Stimulated activated CD8-positive, alpha-beta memory T cell treated with anti-CD3 and anti-CD28 coated beads, Interleukin-4, amount 100 ng/mL, for 4 hours (primary cell): ENCODE measurements at places on chromosomes 16 and 17.

DNA sequence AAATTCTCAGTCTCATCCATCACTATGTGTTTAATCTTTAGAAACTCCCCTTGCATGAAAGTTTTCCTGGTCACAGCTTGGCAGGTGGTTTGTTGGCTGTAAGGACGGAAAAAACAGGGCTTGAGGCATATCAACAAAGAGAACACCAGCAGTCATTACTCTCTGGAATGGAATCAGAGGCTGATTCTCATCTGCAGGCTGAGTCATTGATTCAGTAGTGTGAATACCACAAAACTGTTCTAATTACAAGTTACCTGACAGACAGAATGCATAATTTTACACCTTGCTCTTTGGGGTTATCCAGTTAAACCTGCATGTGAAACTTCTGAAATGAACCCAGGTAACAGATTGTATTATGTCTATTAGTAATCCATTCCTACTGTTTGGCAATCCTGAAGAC, 11.5 kb upstream of the SLFN12L start:
- no peak for DNase-seq

GRCh38 chr17:41018541-41018940, 8.5 kb downstream of the KRTAP1-5 start:
- no peak for DNase-seq

DNA sequence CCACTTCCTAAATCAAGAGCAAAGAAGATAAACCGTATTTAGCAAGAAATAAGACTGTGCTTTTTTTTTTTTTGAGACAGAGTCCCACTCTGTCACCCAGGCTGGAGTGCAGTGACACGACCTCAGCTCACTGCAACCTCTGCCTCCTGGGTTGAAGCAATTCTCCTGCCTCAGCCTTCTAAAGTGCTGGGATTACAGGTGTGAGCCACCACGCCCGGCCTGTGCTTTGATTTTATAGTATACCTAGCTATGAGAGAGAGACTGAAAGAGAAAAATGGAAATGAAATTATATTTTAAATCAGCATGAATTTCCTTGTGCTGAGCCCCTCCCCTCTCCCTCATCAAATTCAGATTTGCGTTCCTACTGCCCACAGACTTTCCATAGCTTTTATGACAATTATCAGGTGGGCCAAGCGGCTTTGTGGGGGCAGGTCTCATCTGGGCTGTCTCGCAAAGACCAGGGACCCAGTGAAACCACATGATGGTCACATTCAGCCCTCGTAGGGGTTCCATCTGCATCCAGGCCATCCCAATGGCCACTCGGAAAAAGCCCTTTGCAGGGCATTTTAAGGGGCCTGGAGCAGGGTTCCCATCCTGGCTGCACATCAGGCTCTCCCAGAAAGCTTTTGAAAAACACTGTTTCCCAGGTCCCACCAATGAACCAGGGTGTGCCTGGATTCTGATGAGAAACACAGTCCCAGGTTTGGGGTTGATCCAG, 8.5 kb downstream of the CACNG1 start:
- DNase-seq = no peak

DNA sequence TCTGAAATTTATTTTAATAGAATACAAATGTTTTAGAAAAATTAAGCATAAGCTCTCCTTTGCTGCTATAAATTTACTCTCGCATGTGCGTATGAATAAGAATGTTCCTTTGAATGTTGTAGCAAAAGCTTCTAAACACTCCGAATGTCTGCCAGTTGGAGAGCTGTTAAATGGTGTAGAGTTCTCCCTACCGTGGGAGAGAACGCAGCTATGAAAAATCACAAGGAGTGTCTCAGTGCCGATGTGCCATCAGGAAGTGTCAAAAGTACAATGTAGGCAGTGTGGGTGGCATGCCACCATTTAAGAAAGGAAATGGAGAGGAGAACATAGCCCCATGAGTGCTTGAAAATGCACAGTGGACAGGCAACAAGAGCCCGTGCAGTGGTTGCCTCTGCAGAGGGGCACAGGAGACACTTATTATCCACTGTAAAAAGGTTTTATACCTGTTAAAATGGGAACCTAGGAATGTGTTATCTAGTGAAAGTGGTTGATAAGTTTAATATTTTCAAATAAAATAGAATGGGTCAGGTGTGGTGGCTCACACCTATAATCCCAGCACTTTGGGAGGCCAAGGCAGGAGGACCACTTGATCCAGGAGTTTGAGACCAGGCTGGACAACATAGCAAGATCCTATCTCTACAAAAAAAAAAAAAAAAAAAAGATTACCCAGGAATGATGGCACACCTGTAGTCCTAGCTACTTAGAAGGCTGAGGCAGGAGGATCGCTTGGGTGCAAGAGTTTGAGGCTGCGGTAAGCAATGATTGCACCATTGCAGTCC, 144.0 kb downstream of the SOCS1 start:
- DNase-seq = no peak

GRCh38 chr16:53852678-53853077, 148.7 kb downstream of the FTO start:
- DNase-seq = no peak

GRCh38 chr16:85460252-85461021, 152.7 kb upstream of the GSE1 start:
- DNase-seq = no peak
